Stimulated activated CD8-positive, alpha-beta memory T cell treated with anti-CD3 and anti-CD28 coated beads, Interleukin-12 subunit alpha, Interleukin-12 subunit beta, amount 100 ng/mL, for 1 hour (primary cell): ENCODE measurements at places on chromosomes 6 and 20.

GRCh38 chr20:23023621-23024177, 11.4 kb upstream of the SSTR4 start:
- DNase-seq: no peak

GRCh38 chr6:138204792-138205384, 13.4 kb downstream of the PBOV1 start:
- no peak for DNase-seq

DNA sequence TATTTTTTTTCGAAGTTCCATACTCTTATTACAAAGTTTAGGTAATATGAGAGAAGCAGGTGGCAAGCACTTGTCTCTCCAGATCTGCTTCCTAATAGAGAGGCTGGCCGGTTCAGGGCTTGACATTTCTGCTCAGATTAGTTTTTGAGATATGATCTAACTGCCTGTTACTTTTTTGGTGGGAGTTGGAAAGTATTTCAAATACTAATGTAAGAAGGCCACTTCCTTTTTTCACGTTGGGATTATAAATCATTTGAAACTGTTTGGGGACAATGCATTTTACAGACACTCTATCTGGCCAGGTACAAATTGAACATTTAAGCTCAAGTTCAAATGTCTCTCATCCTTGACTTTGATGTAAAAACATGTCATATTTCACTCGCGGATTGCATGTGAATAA, 222.1 kb upstream of the SULF2 start:
- no peak for DNase-seq

GRCh38 chr20:36950414-36951197, 902 bp downstream of the SAMHD1 start:
- DNase-seq: no peak

- DNase-seq: no peak
Measured at GRCh38 chr6:114085211-114085610, 114.3 kb upstream of the HDAC2 start.

DNA sequence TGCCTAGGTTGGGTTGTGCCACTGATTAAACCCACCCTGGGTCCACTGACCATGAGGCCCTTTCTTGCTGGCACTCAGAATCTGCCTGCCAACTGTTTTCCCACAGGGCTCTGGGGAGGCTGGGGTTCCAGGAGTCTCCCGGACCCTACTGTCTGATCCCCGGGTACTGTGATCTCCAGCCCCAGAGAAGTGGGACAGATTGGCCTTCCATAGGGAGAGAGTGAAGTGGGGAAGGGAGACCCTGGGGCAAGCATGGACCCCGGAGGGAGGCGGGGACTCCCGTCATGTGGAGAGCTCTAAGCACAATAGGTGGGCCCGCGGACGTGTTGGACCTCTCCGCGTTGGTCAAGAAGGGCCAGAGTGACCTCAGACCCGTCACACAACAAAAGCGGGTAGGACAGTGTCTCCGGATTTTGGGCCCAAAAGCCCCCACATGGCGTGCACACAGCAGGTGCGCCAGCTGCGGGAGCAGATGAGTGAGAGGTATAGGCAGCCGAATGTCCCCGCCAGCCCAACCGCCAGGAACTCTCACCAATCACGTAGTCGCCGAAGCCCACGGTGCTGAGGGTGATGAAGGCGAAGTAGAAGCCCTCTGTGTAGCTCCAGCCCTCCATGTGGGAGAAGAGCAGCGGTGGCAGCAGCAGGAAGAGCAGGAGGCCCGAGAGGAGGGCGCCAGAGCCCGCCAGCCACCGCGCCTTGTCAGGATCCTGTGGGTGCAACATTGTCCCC, 10.6 kb downstream of the KCNK17 start:
- no peak for DNase-seq

DNA sequence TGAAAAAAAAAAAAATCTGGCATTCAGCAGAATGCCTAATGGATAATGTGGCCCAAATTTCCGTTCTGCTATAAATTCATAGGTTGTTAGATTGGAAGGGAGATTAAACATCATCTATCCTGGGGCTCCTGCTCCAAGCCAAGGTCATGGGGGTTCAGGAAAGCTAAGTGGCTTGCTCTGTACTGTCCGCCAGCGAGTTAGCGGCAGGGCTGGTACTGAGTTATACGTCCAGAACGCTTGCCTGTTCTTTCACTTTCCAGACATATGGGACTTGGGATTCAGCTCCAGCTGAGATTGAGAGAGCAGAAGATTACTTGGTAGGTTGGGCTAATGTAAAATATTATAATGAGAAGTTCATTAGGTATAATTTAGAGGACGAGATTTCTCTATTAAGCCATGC, 858 bp downstream of the RWDD1 start:
- no peak for DNase-seq

DNA sequence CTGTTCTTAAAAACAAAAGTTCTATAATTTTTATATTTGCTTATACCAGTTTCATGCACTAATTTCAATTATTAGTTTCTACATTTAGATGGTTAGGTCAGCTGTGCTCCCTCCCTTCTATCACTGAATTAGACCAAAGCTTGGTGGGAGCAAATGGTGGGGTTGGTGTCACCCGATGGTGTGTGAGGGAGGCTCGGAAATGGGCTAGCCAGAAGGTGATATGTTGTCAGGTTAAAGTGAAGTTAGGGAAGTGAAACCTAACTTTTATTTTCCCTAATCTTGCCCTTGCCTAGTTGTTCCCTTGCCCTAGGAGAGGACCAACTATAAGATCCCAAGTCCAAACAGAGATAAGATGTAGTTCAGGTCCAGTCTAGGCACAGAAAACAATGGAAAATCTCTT, 38.7 kb downstream of the RPS12 start:
- no peak for DNase-seq

- no peak for DNase-seq
Measured at GRCh38 chr20:15528391-15529111, 1044.7 kb downstream of the KIF16B start.

GRCh38 chr6:38799529-38800184, 84.5 kb downstream of the DNAH8 start:
- DNase-seq: no peak

- no peak for DNase-seq
Measured at GRCh38 chr6:20038410-20039204, 173.7 kb downstream of the MBOAT1 start.

DNA sequence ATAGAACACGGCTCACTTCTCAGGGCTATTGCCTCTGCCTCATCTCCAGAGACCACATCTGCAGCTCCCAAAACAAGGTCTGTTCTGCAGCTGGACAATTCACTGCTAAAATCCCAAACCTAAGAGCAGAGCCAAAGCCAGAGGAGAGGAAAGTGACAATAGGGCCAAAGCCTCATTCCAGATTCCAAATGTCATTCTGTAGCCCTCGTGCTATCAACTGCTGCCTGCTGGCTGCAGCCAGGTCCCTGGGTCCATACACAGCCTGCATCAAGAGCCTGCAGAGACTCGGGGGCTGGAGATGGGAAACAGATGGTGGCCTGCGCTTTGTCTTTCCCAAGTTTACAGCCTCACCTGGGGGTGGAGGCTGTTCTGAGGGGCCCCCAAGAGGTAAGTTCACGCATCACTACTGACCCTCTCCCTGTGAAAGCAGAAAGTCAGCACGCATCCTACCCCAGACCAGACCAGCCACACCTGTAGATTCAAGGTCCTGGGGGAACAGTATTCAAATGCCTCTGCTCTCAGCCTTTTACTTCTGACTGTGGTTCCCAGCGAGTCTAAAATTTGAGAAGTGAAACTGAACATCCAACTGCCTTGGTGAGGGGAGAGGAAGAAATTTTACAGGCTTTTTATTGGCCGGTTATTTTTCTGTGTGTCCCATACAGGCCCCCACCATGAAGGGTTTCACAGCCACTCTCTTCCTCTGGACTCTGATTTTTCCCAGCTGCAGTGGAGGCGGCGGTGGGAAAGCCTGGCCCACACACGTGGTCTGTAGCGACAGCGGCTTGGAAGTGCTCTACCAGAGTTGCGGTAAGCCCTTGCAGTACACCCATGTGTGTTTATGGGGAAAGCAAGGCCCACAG, at the start of gene LY86:
LY86 (plus strand) TSS at position 657 of the 860 bp plus-strand sequence; CDS start at position 672, 15 bp downstream.
- DNase-seq: no peak

- DNase-seq: no peak
Measured at GRCh38 chr6:166849749-166850183, 106.6 kb downstream of the RNASET2 start.

- no peak for DNase-seq
Measured at GRCh38 chr20:18404172-18404571, 62.7 kb downstream of the DZANK1 start.

DNA sequence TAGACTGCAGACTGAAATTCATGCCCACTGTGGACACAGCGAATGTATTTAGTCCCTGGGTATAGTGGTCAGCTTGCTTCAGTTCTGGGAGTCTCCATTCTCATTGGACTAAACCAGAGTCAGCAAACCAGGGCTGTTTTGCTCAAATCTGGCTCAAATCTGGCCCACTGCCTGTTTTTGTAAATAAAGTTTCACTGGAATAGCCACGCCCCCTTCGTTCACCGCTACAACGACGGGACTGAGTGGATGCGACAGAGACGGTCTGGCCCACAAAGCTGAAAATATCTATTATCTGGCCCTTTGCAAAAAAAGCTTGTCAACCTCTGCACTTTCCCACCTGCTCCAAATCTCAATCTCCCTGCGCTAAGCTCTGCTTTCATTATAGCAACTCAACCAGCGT, 135.4 kb downstream of the BMP7 start:
- no peak for DNase-seq

GRCh38 chr6:144156991-144157390, 6.7 kb downstream of the STX11 start:
- DNase-seq: no peak

GRCh38 chr6:42400061-42400760, 51.5 kb downstream of the TRERF1 start:
- DNase-seq: no peak

GRCh38 chr20:33606118-33606771, 55.9 kb upstream of the C20orf144 start:
- no peak for DNase-seq

DNA sequence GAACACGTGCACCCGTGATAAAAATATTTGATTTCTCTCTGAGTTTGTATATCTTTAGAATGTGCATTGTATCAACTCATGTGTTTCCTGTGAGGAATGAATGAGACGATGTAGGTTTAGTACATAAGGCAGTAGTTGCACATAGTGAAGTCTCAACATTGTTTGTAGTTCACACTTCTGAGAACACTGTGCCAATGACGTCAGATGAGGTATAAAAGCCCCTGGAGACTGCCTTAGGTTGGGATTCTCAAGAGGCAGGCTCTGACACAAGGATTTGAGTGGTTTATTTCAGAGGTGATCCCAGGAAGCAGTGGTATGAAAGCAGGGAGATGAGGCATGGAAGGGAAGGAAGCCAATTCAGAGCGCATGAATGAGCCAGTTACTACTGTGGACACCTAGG, 2.6 kb upstream of the NKAIN2 start:
- no peak for DNase-seq

DNA sequence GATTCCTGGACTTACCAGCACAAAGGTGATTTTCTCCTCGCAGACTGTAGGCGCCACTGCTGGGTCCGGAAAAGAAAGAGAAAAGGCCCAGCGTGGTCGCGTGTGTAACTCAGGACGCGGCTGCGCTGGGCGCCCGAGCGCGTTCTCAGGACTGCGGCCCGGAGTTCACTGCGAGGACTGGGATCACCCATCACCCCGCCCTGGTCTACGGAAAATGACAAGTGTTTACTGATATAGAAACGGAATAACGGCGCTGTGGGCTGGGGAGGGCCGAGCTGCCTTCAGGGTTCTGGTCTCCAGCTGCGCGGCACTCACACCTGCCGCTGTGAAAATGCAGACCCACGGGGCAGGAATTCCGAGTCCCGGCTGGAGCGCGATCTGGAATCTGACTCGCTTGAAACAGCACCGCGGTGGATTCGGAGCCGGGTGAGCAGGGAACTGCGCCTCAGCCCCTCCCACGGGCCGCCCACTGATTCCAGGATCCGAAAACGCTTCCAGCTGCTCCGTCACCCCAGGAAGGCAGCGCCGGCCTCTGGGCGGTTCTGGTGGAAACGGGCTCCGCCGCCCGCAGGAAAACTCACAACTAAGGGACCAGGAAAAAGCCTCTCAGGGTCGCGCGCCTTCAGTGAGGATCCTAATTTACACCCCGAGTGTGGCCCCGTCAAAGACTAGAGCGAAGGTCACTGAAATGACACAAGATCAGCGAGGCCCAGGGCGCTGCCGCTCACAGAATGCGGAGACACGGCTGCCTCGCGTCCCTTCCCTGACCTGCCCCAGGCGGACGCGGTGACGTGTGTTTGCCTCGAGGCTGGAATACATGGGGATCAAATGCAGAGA, 34.5 kb downstream of the HLA-A start:
- peak; percentile 18 for DNase-seq

GRCh38 chr6:13992417-13993055, 67.8 kb downstream of the RNF182 start:
- no peak for DNase-seq

DNA sequence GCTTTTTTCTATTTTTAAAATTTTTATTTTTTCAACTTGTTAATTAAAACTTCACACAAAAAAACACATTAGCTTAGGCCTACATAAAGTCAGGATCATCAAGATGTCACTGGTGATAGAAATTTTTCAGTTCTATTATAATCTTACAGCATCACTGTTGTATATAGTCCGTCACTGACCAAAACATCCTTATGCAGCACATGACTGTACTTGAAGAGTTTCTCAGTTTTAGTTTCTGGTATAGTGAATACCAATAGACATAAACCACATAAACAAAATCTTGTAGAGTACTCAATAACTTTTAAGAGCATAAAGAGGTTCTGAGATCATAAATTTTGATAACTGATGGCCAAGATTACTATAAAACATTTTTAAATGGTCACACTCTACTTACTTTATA, 71.8 kb downstream of the ASCC3 start:
- no peak for DNase-seq

DNA sequence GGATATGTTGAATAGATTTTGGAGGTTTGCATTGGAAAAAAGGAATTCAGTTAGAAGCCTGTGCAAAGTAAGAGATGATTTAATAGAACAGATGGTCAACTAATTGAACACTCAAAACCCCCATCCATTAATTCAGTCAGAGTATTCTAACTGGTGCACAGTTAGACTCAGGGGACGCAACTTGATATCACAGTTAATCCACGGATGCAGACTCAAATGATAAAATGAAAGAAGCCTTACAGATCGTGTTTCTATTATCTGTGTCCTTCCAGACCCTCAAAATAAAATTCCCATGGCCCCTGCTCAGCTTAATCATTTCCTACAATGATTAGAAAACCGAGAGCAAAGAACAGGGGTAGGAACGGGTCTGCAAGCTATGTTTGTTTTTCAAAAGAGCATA, 45.4 kb upstream of the DTNBP1 start:
- no peak for DNase-seq

GRCh38 chr6:53556986-53557715, 12.2 kb upstream of the GCLC start:
- no peak for DNase-seq
